Type B pancreatic cell (in vitro differentiated cells): ENCODE measurements at places on chromosomes 3 and 15. TPM values are rescaled to one million over a fixed set of nuclear protein-coding genes. Genes with fewer than 3 reads are reported as not detected.

DNA sequence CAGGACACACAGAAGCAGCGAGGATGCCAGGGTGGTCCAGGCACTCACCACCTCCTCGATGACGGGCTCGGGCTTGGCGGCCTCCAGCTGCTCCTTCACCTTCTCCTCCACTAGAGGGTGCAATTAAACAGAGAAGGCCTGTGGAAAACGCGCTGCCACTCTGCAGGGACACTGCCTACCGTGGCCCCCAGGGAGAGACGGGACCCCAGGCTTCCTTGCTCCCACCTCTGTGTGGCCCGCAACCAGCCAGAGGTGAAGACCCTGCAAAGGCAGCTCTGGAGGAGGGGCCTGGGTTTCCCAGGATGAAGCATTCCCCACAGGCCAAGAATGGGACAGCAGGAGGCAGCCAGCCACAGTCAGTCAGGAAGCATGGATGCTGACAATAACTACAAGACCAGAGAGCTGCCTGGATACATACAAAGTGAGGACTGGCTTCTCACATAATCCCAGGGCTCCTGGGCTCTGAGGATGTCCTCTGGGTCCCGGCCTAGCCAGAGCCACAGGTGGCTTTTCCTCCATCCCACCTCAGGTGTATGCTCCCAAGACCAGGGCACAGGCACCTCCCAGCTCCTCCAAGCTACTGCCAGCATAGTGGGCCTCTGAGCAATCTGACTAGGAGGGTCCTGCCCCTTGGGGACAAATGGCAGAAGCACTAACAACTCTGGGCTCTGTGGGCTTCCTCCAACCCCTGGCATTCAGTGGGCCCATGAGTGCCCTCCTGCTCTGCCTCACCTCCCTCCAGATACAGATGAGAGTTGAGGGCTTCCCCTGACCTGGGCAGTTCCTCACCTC is 46.2 kb downstream of the PTH1R start:
- no peak for DNase-seq

DNA sequence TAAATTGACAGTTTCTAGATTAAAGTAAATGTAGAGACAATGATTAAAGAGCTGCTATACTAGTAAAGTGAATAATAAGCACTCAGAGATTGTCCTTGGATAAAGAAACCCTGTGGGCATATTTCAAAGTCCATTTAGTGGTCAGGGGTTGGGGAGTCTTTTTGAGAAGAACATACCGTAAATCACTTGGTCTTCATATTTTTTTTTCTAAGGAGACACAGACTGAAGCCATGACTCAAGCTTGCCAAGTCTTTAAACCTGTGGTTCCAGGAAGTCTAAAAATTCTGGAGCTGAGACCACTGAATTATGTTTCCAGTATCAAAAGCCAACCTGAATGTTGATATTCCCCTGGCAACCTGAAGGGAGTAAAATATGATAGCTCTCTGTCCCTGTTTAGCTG is 171.0 kb downstream of the TPRG1 start:
- no peak for DNase-seq

PPM1L gene
- 28.7 and 29.4 TPM in 2 replicates for total RNA-seq

- no peak for DNase-seq
These were observed 56.0 kb downstream of the ZNF280D start for GRCh38 chr15:56677271-56677670.

- no peak for DNase-seq
These were observed 129.3 kb downstream of the RBMS3 start for GRCh38 chr3:29410220-29410619.

CHP1 gene
- 89.6 and 114 TPM in 2 replicates for total RNA-seq

DNA sequence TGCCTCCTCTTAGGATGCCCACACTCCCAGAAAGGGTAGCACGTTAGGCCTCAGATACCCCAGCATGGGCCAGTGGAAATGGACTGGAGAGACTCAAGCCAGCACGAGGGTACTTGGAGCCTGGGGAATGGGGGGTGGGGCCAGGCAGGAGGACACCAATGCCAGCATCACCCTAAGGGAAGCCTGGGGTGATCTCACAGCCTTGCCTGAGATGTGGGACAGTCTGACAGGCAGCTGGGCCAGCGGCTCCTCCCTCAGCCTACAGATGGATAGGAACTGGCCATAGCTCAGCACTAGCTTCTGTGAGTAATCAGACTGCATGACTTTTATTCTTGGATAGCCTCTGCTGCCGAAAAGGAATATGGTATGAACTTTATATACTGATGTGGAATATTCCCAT is 59.6 kb upstream of the MRPS22 start:
- DNase-seq, result no peak

ST3GAL6 gene
- total RNA-seq, result 16.5 and 21.9 TPM in 2 replicates

GRCh38 chr3:127789051-127789450 is 33.3 kb downstream of the MGLL start:
- DNase-seq, result no peak

DNA sequence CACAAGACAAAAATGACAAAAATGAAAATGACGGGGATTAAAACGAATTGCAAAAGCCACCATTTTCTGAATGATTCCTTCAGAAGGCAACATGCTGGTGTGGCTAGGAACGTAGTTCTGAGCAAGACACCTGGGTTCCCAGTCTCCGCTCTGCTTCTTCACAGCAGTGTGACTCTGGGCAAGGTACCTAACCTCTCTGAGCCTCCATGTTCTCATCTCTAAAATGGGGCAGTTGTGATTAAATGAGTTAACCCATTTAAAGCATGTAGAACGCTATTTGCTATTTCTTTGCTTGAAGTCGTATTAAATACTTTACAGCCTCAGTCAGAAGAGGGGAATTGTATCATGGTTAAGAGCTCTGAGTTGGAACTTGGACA is 23.6 kb downstream of the BHLHE40 start:
- DNase-seq, result no peak

DNA sequence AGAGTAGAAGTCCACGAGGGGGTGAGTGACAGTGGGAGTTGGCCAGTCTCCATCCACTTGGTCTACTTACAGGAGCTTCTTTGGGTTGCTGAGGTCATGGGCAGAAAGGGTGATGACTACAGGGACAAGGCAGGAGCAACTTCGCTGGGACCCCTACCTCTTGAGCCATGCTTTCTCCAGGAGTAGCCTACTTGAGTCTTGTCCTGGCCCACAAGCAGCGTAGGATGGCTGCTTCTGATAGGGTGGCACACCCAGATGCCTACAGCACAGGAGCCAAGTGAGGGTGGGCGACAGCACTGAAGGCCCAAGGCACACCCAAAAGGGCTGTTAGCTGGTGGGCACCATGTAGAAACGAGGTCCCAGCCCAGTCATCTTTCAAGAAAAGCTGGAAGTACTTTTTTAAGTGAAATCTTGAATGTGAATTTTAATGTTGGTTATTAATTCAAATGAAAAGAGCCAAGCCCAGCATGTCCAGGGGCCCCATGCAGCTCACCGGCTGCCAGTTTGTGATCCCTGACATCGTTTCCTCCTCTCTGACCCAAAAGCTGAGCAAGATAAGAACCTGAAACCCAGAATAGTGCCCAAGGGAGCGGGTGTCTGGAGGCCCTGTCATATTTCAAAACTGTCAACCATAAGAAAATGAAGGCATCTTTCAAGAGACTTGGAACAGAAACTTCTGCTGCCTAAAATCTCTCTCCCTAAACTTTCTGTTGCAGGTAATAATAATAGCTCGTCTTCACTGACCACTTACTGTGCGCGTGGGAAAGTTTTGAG is 2.2 kb upstream of the CPEB1 start:
- no peak for DNase-seq

GRCh38 chr3:46422617-46423016 is 15.6 kb downstream of the CCRL2 start:
- no peak for DNase-seq

DNA sequence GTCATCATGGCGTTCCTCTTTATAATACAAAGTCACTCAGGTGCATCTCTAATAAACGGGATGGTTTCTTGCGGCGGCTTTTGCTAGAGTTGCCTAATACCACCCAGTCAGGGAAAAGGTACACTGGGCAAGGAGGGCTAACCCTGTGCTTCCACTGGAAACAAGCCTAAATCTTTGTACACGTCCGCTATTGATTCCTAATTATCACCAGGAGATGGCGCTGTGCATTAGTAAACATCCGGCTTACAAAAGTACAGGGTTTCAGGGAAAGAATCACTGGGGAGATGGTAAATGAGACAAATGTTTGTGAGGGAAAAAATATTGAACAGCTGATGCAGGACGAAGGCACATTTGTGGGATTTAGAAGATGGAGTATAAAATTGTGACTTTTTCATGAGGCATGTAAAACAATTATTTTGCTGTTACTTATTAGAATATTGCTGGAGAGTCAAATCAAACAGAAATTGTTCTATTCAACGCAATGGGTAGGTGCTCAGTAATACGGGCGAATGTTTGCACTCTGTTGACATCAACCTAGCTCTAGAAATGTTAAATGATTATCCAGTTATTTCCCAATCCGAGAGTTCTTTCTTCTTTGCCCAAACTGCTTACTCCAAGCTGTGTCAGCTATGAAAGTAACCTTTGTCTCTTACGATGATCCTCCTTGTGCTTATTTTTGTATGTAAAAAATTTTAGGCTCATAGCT is 50.6 kb downstream of the GMNC start:
- DNase-seq, result no peak

EFHB gene
- 0.71 and 1.8 TPM in 2 replicates for total RNA-seq
